RPMI8226 (cell line): ENCODE measurements at places on chromosomes 13 and 19.

DNA sequence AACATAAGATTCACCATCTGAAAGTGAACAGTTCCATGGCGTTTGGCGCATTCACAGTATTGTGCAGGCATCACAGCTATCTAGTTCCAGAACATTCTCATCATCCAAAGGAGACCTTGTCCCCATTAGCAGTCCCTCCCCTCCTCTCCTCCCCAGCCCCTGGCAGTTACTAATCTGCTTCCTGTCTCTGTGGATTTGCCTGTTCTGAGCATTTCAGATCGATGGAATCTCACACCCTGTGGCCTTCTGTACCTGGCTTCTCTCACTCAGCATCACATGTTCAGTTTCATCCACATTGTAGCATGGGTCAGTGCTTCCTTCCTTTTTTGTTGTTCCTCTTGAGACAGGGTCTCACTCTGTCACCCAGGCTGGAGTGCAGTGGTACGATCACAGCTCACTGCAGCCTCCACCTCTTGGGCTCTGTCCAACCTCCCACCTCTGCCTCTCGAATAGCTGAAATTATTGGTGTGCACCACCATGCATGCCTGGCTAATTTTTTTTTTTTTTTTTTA lies 34.6 kb downstream of the CRTC1 start:
- DNase-seq: no peak

DNA sequence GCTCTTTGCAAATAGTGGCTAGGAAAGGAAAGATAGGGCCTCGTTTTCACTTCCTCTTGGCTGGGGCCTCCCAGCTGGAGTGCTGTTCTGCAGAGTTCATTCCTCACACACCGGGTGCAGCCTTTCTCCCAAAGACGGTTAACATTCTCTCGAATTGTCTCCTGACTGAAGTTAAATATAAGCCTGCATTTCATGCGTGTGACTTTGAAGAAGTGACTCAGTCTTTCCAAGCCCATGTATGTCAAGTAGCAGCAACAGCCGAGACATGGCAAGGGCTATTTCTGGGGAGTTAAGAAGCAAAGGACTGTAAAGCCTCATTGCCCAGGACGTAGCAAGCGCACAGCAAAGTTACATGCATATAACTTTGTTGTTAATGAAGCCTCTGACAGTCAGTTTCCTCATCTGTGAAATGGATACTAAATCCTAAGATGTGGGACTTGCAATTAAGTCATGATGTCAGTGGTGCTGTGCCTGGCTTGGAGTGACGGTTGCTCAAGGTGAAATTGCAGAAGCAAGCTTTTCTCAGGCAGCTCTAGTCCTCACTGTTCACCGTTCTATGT lies 502.4 kb downstream of the MYO16 start:
- DNase-seq: peak; percentile 81

GRCh38 chr19:17797424-17798201 lies 2.7 kb downstream of the B3GNT3 start:
- no peak for DNase-seq

DNA sequence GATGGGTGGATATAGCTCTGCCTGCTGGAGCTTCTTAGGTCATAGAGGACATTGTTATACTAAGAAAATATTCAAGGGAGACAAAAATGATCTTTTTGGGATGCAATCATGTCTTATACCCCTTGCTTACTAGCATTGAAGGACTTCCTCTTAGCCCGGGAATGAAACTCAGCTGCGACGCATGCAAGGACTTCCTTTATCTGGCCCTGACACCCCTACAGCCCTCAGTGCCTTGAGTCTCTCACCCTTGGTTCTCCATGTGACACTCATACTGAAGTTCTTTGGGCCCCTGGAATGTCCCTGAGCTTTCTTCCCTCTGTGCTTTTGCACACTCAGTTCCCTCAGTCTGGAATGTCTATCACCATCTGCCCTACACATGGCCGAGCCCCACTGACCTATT lies 72.5 kb upstream of the MTIF3 start:
- DNase-seq: no peak

DNA sequence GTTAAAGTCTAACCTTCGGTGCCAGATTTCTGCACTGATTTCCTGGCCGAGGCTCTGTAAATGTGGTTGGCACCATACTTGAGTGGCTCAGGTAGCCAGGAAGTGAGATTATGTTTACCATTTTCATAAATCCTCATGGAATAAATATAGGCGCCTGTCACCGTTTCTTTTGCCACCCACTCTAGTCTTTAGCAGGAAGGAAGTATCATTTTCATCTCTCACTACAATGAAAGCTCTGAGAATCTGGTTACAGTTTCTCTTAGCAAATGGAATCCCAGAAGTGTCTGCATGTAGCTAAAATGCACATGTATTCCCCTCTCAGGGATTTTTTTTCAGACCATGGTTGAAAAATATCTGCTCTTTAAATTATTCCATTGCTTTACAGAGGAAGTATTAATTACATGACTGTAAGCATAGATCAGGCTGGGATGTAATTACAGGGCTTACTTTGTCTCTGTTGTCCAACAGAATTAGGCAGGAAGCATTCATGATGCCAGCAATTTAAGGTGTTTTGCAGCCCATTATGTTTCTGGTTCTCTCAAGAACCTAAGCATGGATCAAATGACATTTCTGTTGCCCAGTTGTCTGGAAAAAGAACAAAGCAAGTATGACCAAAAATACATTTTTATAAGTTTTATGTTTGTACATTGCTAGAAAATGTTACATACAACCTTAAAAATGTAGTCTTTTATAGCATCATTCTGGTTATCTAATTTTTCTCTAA lies 221.7 kb upstream of the SPRY2 start:
- DNase-seq: no peak

DNA sequence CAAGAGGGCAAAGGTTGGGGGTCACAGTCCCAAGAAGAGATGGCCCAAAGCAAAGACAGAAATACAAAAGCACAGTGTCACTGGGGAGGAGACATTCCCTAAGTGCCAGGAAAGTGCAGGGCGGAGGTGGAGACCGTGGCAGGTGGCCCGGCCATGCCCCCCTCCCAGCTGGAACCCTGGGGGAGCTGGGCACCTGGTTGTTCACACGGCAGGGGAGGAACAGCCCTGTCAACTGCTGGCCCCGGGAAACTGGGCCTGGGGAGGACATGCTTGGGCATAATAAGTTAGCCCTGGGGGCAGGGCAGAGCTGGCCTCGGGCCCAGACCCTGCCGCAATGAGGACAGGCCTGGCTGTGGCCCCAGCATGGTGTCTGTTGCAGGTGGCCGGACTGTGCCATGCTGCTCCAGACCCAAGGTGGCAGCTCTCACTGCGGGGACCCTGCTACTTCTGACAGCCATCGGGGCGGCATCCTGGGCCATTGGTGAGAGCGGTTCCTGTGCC lies 7.4 kb downstream of the HPN start:
- DNase-seq: peak; percentile 73

- no peak for DNase-seq
These were observed 191.8 kb upstream of the NBEA start for GRCh38 chr13:34750078-34750931.

GRCh38 chr19:4266253-4267000 lies 12.6 kb upstream of the SHD start:
- DNase-seq: no peak

- no peak for DNase-seq
These were observed 37.7 kb downstream of the CNMD start for GRCh38 chr13:52701728-52702465.

- DNase-seq: no peak
These were observed 1150.1 kb upstream of the PRR20A start for GRCh38 chr13:55990631-55991030.

GRCh38 chr19:2949939-2950285 lies 5.1 kb upstream of the ZNF77 start:
- peak; percentile 51 for DNase-seq

- DNase-seq: no peak
These were observed 74.7 kb downstream of the GADD45B start for GRCh38 chr19:2550431-2551171.

- DNase-seq: no peak
These were observed 140.3 kb upstream of the SOX1 start for GRCh38 chr13:111926501-111927180.

DNA sequence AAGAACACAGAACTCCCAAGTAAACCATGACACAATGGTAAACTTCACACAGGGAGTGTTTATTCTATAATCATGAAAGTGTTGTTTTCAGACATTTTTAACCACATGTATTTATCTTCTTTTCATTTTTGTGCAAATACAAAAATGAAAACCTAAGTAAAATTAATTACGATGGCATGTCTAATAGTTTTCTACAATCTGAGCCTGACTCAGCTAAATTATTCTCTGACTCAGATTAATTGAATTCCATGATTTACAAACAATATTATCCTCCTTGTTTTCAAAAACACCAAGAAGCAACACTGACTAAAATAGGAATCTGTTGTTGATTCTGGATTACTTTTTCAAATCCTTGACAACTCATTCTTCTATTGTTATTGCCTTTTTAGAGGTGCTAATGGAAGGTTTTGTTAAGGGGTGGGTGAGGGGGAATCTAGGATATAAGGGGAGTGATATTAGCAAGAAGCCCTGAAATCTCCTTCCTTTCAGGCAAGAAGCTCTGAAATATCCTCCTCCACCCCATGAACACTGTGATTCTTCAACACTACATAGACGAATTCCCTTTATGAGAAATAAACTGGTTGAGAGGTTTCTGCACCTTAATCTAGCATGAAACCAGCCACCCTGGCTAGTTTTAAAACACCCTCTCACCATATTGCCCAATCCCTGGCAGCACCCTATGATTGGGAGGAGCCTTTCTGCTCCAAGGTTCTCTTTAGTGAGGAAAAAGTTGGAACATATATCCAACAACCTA lies 1057.7 kb upstream of the PCDH20 start:
- DNase-seq: no peak

GRCh38 chr19:14731200-14731599 lies 41.4 kb downstream of the ZNF333 start:
- DNase-seq: no peak

DNA sequence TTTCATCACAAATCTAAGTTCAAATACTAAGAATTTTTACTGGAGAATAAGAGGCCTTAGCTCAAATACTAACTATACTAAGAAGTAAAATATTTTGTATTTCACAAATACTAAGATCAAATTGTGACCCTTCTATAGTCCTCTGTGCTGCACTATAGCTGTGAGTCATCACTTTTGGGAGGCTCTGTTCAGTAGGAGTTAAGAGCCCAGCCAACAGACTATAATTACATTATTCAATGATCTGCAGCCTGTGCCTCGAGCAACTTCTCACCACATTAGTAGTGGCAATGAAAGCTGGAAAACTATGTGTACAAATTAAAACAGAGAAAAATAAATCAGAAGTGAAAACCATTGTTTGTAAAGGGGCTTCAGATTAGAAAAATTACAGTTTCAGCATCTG lies 147.3 kb upstream of the GPC6 start:
- DNase-seq: no peak

DNA sequence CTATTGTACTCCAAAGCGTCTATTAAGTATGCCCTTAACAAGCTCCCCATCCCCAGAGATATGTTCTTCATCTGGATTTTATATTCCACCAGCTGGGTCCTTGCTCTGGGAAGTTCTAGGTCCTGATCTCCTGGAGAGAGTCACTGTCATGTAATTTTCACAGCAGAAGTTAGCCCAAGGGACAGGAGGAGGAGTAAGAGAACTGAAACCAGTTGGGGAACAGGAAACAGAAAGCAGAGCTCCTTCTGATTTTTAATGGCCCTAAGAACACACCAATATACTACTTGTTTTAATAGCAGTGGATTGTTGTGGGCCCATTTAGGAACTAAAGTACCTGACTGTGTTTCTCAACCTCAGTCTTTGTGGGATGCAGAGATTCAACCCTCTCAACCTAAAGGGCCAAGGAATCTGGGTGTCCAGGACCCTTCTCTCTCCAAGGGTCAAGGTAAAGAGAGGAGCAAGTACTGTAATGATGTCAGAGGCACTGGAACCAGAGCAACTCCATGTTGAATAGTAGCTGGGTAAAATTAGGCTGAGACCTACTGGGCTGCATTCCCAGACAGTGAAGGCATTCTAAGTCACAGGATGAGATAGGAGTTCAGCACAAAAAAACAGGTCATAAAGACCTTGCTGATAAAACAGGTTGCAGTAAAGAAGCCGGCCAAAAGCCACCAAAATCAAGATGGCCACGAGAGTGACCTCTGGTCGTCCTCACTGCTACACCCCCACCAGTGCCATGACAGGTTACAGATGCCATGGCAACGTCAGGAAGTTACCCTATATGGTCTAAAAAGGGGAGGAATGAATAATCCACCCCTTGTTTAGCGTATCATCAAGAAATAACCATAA lies 8.1 kb upstream of the FPR3 start:
- DNase-seq: no peak

GRCh38 chr13:84479656-84480055 lies 597.4 kb upstream of the SLITRK1 start:
- no peak for DNase-seq

DNA sequence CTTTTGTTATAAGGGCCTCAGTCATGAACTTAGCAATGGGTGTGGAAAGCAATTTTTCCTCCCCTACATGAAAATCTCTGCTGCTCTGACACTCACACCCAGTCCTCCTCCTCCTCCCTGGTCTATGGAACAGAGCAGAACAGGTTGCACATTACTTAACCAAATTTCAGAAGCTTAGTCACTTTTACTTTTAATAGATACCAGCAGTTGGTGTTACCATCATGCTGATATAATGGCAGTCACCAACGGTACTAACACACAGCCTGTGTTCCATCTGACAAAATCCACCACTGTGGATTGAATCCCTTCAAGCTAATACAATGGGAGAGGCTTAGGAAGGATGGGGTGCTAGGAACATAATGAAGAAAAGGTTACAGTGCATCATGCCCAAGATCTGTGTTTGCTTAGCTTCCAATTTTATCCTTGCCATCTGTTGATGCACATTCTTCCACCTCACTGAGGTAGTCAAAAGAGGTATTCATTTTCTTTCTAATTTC lies 9.8 kb downstream of the TPT1 start:
- no peak for DNase-seq

GRCh38 chr19:11225172-11225571 lies 14.2 kb upstream of the ANGPTL8 start:
- no peak for DNase-seq

DNA sequence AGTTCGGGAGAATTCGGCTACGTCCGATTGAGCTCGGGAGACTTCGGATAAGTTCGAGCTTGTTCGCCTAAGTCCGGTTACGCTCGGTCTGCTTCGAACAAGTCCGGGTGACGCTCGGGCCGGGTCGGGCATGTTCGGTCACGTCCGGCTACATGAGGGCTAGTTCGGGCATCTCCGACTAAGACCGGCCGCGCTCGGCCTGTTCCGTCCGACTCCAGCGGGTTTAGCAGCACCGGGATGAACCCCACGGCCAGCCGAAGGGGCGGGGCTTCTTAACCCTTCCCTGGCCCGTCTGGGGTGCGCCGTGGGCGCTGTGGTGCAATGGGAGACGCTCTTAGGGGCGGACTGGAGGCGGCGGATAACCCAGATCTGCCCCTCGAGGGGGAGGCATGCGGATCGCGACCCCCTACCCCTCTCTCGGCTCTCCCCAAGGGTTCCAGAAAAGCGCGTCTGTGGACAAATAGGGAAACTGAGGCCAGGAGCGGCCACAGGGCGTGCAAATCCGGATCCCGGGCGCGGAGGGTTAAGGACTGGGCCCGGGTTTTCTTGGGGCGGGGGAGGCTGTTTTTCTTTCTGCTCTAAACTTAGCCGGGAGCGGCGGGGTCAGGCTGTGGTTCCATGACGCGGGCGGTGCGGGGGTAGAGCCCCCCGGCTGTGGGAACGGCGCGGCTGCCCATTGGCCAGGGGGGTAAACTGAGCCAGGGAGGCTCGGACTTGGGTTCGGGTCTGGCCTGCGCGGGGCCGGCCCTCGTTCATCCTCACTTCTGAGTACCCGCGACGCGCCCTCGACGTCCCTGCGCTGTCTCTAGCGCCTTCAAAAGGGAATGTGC lies 1.5 kb downstream of the PDE4C start:
- peak; percentile 92 for DNase-seq
